ENCODE measurements at places on chromosomes 6 and 20.

DNA sequence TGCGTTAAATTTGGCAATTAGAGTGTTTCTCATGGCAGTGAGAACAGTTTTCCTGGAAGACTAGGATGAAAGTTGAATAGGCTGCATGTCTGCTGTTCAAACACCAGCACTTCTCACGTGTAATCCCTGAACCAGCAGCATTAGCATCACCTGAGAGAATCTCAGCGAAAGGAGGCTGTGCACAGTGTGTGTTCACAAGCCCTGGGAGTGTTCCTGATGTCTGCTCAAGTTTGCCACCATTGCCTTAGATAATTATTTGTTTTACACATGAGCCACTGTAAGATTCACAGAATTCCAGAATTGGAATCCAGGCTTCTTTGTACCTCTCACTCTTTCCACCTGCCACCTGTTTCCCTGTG, 117.3 kb downstream of the JARID2 start:
- DNase-seq: no peak

- DNase-seq: no peak
These were observed 104.3 kb downstream of the SLC23A2 start for GRCh38 chr20:4896971-4897497.

DNA sequence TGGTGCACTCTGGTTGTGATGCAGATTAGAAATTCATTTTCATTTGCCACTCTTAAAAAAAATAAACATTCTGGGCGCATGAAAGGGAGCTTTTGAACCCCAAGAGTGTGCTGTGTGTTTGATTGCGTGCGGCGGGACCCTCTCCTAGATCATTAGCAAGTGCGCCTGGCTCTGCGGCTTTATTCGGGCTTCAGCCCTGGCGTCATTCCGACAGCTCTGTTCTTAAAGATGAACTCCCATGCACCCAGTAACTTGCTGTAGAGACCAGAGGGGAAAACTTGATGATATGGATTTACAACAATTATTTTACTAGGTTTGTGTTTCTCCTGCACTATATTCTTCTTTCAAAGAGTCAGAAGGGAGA, 48.9 kb upstream of the ARMC2 start:
- no peak for DNase-seq

- peak; percentile 39 for DNase-seq
These were observed 159.0 kb upstream of the GMDS start for GRCh38 chr6:2404211-2404929.

- DNase-seq: no peak
These were observed 38.6 kb upstream of the APCDD1L start for GRCh38 chr20:58553841-58554240.

- no peak for DNase-seq
These were observed 22.8 kb downstream of the AMD1 start for GRCh38 chr6:110897433-110897832.

DNA sequence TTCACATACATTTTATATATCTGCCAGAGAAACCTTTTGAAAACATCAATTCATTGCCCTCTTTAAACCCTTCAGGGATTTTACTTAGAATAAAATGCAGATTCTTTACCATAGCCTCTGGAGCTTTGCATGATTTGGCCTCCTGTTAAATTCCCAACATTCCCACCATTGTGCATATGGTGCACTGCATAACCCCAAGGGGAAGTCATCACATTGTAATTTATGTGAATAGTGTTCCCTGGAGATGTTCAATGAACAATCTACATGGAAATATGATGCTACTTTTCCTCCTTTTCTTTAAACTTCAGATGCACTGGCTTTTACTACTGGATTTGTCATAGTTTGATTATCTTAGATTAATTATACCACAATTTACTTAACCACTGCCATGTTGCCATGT, 94.7 kb downstream of the PHF3 start:
- DNase-seq: no peak

DNA sequence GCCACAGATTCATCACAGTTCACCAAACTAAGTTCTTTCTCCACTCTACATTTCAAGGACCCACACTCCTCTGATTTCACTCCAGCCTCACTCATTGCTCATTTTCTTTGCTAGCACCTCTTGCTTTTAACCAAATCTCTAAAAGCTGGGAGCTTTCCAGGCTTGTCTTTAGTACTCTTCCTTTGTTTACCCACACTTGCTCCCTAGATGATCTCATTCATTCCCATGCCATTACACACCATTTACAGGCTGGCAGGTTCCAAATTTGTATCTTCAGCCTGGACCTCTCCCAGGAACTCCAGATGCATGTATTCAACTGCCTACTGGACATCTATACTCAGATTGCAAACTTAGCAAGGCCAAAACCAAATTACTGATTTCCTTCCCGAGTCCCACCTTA, 5.3 kb upstream of the GUCA1B start:
- no peak for DNase-seq

DNA sequence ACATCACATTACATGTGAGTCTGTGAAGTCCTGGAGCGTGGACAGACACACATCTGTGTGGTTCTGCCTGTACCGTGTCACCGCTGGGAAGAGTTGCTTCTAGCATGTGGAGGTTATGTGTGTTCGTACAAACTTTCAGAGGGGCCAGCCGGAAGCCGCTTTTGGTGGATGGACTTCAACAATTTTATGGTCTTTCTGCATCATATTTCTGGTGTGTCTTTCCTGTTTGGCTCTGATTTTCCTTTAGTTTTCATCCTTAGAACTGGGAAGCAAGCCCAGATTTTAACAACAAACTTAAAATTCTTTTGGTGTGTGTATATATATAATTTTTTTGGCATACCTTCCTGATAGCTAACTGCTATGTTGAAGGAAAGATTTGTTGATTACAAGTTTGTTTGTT, 71.2 kb downstream of the TIAM2 start:
- DNase-seq: no peak

GRCh38 chr6:159093609-159094443, 49.0 kb upstream of the TAGAP start:
- DNase-seq: no peak

DNA sequence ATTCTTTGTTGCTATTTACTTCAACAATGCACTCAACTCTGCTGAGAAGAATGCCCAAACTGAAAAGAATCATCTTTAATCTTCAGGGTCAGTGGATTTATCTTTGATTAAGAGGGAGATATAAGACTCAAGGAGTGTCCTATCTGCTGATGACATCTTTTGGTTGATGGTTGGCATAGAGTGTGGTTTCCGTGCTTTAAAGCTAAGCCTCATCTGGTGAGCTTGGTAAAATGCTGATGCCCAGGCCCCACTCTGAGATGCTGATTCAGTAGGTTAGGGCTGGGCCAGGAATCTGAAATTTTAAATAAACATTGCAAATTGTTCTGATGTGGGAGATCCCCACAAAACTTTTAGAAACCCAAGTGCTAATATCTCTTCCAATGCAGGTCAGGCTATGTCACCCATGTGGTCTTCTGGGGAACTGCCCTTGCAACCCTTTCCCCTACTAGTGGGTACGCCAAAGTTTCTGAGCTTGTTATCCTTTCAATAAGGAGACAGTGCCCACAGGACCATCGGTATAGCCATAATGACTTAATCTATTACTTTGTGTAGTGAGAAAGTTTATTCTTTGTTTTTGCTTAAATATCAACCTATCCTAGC, 68.5 kb upstream of the ARMH2 start:
- no peak for DNase-seq

GRCh38 chr20:48716086-48716485, 111.7 kb downstream of the PREX1 start:
- DNase-seq: no peak

DNA sequence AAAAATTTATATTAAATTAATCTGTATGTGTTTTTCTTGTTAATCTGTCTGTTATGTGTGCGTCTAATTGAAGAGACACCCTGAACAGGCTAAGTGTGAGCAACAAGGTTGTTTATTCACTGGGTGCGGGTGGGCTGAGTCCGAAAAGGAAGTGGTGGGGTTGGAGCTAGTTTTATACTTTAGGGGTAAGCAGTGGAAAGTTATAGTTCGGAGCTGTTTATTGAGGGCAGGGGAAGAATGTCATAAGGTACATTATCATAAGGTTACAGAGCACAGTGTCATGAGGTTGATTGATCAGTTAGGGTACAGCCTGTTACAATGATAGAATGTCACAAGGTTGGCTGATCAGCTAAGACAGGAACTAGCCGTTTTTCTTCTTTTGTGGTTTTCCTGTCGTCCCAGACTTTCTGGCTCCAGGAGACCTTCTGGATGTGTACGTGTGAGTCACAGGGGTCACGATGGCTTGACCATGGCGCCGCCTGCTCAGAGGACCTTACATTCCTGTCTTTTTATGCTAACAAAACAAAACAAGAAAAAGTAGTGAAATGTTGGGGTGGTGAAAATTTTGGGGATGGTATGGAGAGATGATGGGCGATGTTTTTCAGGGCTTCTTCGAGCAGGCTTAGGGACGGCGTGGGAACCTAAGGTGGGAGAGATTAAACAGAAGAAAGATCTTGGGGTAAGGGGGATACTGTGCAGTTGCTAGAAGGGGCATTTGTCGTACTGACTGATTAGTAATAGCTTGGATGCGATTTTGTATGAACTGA, 754.0 kb upstream of the ADGRB3 start:
- DNase-seq: no peak

- DNase-seq: no peak
These were observed 880.8 kb upstream of the SLC35B3 start for GRCh38 chr6:9315966-9316650.

DNA sequence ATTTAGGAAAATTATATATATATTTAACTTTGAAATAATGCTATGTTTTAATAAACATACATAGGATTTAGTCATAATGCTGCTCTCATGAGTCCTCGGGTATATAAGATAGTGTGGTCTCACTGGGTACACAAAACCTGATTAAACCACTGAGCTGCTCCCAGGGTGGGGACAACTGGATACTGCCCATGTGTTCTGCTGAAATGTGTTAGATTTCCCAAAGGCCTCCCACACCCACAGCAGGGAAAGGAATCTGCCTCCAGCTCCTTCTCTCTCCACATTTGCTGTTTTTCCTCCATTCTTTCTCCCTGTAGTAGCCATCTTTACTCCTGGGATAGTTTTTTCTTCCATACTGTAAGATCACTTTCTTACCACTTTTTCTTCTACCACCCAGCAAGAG, 69.2 kb upstream of the TRAF3IP2 start:
- DNase-seq: no peak

GRCh38 chr6:88843040-88843439, 120.4 kb downstream of the RNGTT start:
- no peak for DNase-seq

GRCh38 chr6:116229287-116229913, 24.5 kb downstream of the TSPYL4 start:
- no peak for DNase-seq

GRCh38 chr6:160134779-160135547, 13.3 kb downstream of the SLC22A1 start:
- no peak for DNase-seq

DNA sequence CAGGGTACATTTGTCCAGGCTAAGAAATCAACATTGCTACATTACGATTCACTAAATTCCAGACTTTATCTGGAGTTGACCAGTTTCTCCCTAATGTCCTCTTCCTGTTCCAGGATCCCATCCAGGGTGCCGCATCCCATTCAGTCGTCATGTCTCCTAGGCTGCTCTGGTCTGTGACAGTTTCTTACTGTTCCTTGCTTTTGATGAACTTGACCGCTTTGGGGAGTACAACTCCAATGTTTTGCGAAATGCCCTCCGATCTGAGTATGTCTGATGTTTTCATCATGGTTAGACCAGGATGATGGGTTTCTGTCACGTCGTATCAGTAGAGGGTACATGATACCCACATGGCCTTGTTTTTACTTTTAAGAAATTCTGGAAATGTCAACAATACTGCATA, 62.2 kb downstream of the CTCFL start:
- no peak for DNase-seq

- DNase-seq: no peak
These were observed 113.4 kb downstream of the DACT2 start for GRCh38 chr6:168206186-168206585.

- no peak for DNase-seq
These were observed 108.9 kb downstream of the THEMIS start for GRCh38 chr6:127791779-127792528.

DNA sequence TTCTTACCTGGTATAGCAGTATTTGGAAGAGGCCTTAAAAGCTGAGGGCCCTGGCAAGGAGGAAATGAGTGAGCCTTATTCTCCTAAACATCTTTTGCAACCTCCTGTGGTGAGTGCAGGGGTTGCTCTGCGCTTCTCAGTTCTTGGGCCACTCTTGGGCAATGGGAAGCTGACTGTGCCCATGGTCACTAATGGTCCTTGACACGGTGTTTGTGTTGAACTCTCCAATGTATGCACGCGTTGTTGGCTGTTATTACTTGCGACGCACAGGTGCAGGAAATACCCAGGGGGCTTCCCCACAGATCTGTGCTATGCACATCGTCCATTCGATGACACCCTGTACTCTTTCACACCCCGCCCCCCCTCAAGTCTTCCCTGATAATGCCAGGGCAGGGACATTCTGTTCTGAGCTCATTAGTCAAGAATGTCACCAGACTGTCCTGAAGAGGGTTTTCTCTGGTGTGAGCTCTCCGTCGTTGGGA, 79.7 kb downstream of the EDN1 start:
- no peak for DNase-seq

GRCh38 chr6:42450477-42451332, 1.0 kb downstream of the TRERF1 start:
- no peak for DNase-seq

GRCh38 chr6:37210313-37210968, 40.5 kb downstream of the PIM1 start:
- DNase-seq: peak; percentile 62

DNA sequence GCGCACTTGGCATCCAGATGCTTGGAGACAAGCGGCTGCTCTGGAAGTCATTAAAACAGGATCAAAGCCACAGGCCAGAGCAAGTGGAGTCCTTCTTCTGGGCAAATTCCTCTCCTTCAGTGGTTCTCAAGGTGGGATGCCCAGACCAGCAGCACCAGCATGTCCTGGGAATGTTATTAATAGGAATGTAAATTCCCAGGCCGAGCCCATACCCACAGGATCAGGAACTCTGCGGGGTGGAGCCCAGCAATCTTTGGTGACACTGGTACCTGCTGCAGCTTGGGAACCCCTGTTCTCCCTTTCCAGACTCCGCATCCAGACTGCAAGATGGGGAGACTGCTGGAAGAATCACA, 44.6 kb downstream of the CPNE5 start:
- DNase-seq: no peak

GRCh38 chr20:20102163-20102562, 49.8 kb downstream of the CFAP61 start:
- no peak for DNase-seq

GRCh38 chr6:2807342-2808090, 34.1 kb downstream of the SERPINB1 start:
- no peak for DNase-seq

DNA sequence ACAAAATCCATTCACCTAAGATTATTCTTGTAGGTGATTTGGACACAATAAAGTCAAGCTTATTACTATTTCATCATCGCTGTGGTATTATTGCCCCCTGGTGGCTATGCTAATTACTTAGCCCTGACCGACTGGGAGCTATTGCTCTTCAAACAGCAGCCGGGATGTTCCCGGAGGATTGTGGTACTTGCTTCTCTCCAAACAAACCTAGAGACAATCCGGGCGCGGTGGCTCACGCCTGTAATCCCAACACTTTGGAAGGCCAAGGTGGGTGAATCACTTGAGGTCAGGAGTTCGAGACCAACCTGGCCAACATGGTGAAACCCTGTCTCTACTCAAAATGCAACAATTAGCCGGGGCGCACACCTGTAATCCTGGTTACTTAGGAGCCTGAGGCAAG, 15.4 kb upstream of the STMND1 start:
- DNase-seq: peak; percentile 65

GRCh38 chr6:45116714-45117410, 211.3 kb upstream of the RUNX2 start:
- DNase-seq: no peak
